ENCODE measurements at places on chromosomes 6 and 20.

DNA sequence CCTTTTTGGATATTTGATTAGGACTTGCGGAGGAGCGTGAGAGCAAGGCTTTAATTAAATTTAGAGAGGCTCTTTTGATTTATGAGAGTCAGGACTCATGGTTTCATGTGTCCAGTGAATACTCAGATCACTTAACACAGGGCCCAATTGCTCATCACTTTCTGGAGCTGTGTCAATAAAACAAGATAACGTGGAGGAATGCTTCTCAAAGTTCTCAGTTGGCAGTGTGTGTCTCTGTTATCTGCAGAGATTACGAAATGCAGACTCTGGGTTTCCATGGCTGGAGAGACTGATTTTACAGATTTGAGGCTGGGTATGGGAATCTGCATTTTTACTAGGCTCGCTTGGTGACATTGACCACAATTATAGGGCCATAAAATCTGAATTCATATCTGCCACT lies 335.8 kb upstream of the FLRT3 start:
- no peak for DNase-seq

DNA sequence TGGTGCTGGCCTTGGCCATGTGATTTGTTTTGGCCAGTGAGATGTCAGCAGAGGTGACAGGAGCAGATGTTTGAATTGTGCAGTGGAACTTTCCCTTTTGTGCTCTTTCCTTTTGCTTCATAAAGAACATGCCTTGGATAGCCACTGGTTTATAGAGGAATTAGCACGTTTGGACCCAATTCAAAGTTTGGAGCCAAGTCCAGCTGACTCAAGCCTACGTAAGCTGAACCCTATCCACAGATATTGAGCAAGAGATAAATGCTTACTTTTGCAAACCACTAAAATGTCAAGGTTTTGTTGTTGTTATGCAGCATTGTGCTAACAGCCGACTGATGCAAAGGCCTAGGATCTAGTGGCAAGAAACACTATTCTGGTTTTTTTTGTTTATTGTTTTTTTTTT lies 230.9 kb upstream of the CITED2 start:
- DNase-seq, result no peak

DNA sequence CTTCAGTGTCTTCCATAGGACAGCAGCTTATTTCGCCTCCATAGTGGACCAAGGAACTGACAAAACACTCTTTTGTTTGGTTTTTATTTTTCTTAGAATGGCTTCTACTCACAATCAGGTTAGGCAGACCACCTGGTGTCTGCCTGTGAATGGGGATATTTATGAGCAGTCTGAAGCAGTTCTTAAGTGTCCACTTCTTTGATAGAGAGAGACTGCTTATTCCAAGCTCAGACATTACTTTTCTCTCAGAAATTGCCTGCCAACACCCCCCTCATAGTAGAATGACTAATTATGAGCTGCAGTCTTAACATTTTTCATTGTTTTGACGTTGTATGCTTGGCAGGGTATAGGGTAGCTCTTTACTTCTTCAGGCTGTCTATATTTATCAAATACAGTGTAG lies 174.7 kb downstream of the ZFAND3 start:
- DNase-seq, result no peak

DNA sequence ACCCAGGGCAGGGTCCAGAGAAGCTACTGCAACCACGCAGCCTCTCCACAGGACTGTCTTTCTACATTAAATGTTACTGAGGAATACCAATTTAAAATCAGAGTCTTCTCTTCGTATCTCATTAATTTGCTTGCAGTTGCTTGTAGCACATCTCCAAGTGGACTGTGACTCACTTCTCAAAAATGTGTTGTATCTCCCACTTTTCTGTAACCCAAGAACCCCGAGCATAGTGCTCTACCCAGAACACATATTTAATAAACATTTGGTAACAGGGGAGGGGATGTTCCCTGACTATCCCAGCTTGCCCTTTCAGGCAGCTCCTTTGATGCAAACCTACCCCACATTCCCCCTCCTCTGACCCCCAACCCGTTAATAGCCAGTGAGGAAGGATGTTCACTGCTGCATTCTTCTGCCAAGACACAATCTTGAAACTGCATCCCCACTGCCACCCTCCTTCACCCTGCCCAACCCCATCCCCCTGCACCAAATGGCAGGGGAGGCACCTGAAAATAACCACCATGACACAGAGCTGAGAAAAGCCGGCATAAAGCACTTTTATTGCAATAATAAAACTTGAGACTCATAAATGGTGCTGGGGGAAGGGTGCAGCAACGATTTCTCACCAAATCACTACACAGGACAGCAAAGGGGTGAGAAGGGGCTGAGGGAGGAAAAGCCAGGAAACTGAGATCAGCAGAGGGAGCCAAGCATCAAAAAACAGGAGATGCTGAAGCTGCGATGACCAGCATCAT lies 24.2 kb downstream of the FKBP1A start:
- DNase-seq, result no peak

DNA sequence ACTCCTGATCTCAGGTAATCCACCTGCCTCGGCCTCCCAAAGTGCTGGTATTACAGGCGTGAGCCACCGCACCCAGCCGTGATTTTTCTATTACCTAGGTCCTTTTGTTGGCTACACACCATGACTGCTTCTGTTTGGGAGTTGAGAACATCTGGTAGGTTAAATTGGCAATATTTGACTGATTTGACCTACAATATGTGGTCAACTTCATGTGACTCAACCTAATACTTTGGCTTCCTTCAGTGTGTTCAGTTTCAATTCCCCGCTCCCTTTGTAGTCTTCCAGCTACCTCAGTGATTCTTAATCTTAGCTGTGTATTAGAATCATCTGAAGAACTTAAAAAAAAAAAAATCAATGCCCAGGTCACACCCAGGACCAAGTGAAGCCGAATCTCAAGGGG lies 47.4 kb downstream of the MYB start:
- DNase-seq, result no peak

DNA sequence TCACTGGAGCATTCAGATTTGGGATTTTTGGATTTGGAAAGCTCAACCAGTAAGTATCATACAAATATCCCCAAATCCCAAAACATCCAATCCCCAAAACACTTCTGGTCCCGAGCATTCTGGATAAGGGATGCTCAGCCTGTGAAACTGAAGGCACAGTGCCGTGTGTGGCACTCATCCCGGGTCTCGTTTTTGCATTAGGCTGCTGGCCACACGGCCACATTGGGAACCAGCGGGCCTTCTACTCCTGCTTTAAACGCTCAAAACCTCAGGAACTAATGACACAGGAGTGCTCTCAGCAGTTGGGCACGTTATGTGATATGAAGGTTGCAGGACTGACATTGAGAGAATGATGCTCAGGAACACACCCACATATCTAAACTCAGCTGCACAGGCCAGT lies 35.6 kb downstream of the PSMG4 start:
- no peak for DNase-seq

- DNase-seq, result no peak
Observed at GRCh38 chr6:160859822-160860221, 131.7 kb upstream of the MAP3K4 start.

GRCh38 chr6:25219917-25220278 lies 59.3 kb upstream of the CARMIL1 start:
- no peak for DNase-seq

- no peak for DNase-seq
Observed at GRCh38 chr6:106177786-106178185, 91.7 kb downstream of the PRDM1 start.

DNA sequence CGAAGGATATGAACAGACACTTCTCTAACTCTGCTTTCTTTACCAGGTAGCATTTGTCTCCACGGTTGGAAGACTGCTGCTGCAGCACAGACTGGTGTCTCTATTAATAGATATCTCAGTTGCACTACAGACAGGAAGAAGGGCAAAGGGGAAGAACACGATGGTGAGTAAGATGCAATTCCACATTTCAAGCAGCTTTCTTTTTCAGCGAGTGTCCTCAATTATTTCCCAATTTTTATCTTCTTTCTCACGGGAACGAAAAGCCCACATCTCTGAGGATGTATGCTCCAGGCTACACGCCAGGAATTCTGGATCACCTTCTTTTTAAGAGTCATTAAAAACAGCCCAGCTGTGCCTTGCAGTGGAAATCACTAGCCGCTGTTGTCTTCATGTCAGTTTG lies 311.6 kb upstream of the ECI2 start:
- DNase-seq, result no peak

- DNase-seq, result no peak
Observed at GRCh38 chr6:33259032-33259431, 12.6 kb downstream of the VPS52 start.

DNA sequence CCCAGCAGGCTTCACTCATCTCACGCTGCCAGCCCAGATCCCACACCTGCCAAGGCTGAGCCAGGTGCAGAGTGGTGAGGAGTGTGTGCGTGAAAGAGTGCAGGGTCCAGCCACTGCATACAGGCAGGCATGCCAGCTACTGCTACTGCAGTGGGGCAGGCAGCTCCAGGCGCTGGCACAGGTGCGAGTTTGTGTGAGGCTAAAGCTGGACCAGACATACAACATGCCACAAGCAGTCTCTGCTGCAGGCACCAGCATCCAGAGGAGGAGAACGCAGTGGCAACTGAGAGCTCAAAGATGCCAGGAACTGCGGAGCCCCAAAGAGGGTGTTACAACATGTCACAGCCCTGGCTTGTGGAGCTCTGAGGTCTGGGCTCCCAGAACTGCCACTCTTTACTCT lies 149.8 kb downstream of the EYS start:
- no peak for DNase-seq

DNA sequence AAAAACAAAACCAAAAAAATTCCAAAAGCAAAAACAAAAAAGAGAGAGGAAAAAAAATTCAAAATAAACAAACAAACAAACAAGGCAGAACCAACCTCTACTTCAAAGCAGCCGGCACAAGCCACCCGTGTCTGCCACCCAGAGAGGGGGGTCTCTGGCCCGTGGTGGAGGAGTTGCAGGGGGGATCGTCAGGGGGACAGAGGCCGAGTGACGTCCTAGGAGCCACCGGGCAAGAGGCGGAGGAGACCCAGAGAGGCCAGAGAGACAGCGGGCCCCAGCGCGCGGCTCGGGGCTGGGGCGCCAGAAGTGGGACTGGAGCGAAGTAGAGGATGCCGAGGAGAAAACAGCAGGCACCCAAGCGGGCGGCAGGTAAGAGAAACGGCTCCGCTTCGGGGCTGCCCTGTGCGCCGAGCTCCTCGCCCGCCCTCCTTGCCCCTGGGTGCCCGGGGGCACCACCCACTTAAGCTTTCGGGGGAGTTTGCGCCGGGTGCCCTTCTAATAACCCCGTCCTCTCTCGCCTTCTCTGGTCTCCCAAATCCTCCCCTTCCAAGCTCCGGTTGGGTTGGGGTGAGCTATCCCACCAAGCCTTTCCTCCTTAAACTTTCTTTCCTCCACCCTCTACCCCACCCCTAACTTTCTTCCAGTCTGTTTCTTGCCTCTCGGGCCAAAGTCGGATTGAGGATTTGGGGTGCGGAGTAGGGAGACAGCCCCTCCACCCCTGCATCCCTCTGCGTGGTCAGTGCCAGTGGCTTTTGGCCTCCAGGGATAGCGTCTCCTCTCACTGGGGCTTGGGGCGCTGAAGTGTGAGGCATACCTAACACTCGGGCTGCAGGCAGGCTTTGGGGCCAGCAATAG lies 1.0 kb downstream of the TSHZ2 start:
- DNase-seq, result no peak

GRCh38 chr20:58238490-58238889 lies 10.0 kb upstream of the ANKRD60 start:
- no peak for DNase-seq

- DNase-seq, result no peak
Observed at GRCh38 chr6:47075168-47075567, 33.0 kb upstream of the ADGRF1 start.

- no peak for DNase-seq
Observed at GRCh38 chr6:126385536-126385935, 45.6 kb downstream of the CENPW start.

DNA sequence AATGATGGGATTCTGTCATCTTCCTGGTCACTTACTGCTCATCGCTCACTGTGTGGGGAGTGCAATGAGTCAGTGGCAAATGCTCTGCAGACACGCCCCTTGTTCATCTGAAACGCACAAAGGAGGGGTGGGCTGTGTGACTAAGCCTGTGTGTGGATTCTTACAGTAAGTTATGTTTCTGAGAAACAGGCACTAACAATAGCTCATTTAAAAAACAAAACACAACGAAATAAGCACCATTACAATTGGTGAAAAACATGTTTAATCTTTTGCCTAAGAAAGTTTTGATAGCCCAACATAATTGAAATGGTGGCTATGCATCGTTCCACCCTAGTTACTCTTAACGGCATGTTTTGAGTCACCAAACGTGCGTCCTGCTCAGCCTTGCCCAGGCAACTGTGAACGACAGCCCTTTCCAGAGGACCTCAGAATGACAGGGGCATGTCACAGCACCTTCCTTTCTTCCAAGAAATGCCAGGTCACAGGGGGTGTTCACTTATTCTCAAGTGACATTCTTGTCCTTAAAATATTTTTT lies 118.4 kb upstream of the SGK1 start:
- DNase-seq, result no peak

- DNase-seq, result no peak
Observed at GRCh38 chr6:19410481-19410880, 426.7 kb upstream of the ID4 start.

DNA sequence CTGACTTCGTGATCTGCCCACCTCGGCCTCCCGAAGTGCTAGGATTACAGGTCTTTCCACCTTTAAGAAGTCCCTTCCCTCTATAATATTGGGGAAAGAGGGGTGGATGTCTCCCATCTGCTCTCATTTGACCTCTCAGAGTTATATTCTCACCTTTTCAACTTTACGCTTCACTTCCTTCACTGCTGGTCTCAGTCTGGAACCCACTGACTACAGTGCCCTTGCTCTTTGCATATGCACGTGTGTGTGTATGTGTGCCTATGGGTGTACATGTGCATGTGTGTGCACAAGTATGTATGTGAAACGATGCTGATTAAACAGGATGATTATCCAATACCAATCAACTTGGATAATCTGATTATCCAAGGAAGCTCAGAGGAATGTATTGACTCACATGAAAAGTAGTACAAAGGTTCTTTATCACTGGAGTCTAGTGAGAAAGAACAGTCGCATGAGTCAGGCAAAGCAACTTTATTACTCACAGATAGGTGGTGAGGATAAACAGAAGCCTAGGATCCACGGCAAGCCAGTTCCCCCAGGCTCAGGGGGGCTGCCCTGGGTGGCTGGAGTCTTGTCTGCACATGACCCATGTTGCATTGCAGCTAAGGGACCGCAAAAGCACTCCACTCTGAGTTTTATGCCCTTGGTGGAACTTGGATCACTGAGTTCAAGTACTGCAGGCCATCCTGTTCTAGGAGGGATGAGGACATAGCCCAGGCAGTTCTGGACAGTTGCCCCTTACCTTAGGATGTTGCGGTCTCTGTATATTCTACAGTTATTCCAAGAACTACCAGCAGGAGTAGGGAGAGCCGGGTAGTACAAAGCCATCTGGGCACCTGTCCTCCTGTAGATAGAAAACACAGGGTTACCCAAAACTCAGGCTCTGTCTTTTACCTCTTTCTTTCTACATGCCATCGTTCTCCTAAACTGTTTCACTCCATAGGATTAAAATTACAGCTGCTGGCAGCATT lies 50.9 kb downstream of the SNRNP48 start:
- DNase-seq, result no peak
